ENCODE measurements at places on chromosomes 6 and 20. TPM values are rescaled to one million over a fixed set of nuclear protein-coding genes. Genes with fewer than 3 reads are reported as not detected.

The UNC93A gene
- not detected for polyA plus RNA-seq

The RHAG gene
- 2.0 TPM for polyA plus RNA-seq

The GSTA3 gene
- 1.3 TPM for polyA plus RNA-seq

The UBE2V1 gene
- 148 TPM for polyA plus RNA-seq

The CCN5 gene
- 0.60 TPM for polyA plus RNA-seq

The RIPPLY2 gene
- polyA plus RNA-seq, result not detected

Measured in left lung (tissue), 14 donors.